Gastroesophageal sphincter (tissue), 4 donors: ENCODE measurements at places on chromosomes 12 and 14. TPM values are rescaled to one million over a fixed set of nuclear protein-coding genes. Genes with fewer than 3 reads are reported as not detected.

DNA sequence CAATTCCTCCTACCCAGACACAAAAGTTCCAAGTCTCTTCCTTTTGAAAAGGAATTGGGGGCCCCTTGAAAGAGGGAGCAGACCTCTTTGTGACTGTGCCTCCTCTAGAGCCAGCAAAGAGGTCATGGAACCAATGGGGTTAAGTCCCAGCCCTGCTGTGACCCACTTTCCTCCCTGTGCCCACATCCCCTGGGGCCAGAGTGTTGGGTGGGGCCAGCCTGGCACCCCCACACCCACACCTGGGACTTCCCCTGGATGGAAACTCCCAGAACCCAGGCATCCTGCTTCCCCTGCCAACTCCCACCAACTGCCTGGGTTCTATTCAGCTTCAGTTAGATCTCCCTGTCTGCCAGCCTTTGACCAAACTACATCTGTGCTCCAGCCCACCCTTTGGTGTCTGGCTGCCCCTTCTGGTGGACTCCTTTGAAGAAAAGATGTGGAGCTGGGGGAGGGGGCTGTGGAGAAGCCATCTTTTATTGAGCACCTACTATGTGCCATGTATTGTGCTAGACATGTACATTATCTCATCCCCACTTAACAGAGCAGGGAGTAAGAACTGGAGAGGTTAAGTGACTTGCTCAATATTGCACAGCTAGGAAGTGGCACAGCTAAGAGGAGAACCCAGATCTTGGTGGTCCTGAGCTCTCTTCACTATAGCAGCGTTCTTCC lies 4.6 kb upstream of the RARG start:
- no peak for ATAC-seq

DNA sequence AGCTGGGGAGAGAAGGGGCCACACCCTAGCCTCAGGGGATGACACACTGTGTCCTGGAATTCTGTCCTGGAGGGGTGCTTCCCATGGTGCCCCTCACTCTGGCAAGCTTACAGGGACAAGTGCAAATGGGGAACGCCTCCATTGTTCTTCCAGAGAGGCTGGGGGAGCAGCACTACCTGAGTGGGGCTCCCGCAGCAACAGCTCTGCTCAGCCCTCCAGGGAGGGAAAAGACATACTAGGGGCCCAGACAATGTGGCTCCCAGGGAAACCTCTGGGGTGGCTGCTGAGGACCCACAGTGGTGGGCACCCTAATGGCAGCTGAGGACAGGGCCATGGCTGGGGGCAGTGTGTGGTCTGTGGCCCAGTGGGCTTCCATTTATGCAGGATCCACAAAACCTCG lies 69.4 kb downstream of the PLEKHG3 start:
- ATAC-seq = no peak

- ATAC-seq = no peak
Observed at GRCh38 chr14:68075382-68076029, 255.9 kb downstream of the RAD51B start.

GRCh38 chr12:117134059-117134458 lies 34.8 kb upstream of the TESC start:
- ATAC-seq = no peak

GRCh38 chr12:132153501-132154340 lies 9.5 kb downstream of the NOC4L start:
- ATAC-seq = peak; percentile 88

ADAM21 gene
- not detected for total RNA-seq

PYGL gene
- 31.0 TPM for total RNA-seq

DNA sequence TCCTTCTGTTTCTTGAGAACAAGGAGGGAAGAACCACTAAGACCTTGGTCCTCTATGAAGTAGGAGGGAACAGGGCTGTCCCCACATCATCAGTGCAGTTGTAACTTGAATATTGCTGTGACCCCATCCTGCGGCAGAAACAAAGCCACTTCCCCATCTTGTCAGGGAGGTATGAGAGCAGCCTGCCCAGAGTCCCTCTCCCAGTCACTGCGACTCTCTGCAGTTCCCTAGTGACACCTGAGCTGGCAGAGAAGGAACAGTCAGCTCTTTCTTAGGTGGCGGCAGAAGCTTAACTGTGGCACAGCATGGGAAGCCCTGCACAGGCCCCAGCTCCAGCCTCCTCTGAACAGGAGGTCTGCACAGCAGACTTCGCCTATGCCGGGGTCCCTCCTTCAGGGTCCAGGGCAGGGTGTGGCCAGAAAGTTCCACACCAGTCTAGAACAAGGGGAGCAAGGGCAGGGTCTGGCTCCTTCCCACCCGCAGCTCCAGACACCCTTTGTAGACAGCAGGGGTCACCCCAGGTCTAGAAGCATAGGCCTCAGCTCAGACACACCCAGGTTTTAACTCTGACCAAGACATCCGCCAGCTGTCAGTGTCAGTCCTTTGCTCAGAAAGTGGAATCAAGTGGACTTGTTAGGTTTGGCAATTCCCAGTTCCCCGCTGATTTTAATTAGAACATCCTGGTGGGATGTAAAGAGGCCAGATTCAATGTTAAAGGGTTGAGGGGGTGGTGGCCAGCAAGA lies 36.8 kb downstream of the DEGS2 start:
- no peak for ATAC-seq
